ENCODE measurements at places on chromosomes 2 and 18.
A peak's percentile ranks its signal among the peaks of the same experiment; 100 is the strongest.

- peak; percentile 84 for DNase-seq
These were observed 221.3 kb downstream of the BCL2 start for GRCh38 chr18:63098018-63098981.

GRCh38 chr2:109128616-109129355 is at the start of gene SH3RF3:
SH3RF3 (plus strand) TSS chr2:109129205.
- DNase-seq, result no peak

DNA sequence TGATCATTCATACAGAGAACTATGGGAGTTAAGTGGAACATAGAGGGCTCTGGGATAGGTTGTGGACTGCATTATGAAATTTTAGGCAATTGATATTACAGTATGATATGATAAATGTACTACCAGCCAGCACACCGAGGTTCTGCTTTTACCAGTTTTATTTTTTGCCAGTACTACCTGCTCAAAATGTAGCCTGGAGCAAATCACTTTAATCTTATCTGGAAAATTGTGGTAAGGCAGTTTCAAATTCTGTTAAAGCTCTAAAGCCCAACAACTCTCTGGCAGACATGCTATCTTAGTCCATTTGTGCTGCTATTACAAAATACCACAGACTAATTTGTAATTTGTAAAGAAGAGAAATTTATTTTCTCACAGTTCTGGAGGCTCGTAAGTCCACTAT is 474.9 kb upstream of the CWC22 start:
- DNase-seq, result no peak

DNA sequence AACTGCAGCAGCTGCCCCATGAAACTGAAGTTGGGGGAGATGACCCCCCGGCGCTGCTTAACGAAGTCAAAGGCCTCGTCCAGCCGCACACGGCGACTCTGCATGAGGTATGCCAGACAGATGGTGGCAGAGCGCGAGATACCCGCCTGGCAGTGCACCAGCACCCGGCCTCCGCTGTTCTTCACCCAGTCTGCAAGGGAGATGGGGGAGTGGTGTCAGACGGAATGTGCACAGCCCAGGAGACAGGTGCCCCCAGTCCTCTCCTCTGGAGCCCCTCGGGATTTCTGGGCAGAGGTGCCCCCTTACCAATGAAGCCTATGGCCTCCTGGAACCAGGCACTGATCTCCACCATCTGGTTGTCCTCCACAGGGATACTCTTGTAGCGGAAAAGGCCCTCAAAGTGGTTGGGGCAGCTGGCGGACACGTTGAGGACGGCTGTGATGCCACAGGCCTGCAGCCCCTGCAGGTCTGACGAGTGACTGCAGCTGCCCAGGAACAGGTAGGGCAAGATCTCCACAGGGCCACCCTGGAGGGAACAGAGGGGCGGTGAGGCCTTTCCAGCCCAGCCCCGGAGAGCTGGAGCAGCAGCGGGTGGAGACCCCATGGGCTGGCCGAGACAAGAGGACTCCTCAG is 1.3 kb downstream of the DUSP2 start:
- DNase-seq, result peak; percentile 50

- DNase-seq, result no peak
These were observed 24.8 kb downstream of the DYNC1I2 start for GRCh38 chr2:171712051-171712450.

- no peak for DNase-seq
These were observed 90.8 kb downstream of the ARL4C start for GRCh38 chr2:234406085-234406484.

DNA sequence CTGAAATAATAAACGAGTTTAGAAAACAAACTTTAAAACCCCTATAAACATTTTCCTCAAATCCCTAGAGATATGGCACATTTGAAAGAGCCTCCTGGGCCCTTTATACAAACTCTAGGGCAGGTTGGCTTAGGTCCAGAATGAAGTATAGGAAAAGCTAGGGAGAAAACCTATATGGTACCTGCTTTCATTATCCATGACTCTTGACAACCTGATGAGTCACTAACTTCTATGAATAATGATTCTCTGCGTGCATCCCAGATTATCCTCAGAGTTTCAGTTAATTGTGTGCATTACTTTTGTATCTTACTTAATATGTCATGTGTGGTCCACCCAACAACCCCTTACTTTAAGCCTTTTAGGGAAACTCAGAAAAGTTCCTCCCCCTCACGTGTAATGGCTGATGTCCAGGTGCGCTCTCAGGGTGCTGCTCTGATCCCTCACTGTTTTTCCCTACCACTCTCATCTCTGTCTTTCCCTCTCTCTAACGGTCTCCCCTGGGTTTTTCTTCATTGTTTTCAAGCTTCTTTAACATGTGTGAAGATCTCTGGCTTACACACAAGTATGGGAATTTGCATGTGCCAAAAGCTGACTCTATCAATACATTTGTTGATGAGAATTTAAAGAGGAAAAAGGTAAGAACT is 78.5 kb downstream of the LRP1B start:
- DNase-seq, result no peak
